Adrenal gland (tissue), 19 donors: ENCODE measurements at places on chromosomes 7 and 10.
A peak's percentile ranks its signal among the peaks of the same experiment; 100 is the strongest.

DNA sequence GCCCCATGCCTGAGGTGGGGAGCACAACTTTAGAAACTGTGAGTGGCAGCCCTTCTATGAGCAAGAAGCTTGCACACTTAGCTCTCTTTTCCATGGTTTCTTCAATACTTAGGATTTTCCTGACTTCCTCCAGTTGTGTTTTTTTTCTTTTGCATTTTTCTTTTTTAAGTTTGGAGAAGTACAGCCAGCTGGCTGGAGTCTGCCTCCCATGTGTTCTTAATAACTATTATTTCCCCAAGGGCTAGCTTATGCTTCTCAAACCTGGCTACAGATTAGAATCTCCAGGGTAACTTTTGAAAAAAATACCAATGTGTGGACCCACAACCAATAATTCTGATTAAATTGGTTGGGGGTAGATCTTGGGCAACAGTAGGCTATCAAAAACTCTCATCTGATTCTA is 37.4 kb upstream of the MEOX2 start:
- no peaks in the 10 kb centered on the region for H3K36me3 ChIP-seq
- no peak overlapping the region for H3K4me3 ChIP-seq
- no peak for DNase-seq
- no peak overlapping the region for H3K27ac ChIP-seq

DNA sequence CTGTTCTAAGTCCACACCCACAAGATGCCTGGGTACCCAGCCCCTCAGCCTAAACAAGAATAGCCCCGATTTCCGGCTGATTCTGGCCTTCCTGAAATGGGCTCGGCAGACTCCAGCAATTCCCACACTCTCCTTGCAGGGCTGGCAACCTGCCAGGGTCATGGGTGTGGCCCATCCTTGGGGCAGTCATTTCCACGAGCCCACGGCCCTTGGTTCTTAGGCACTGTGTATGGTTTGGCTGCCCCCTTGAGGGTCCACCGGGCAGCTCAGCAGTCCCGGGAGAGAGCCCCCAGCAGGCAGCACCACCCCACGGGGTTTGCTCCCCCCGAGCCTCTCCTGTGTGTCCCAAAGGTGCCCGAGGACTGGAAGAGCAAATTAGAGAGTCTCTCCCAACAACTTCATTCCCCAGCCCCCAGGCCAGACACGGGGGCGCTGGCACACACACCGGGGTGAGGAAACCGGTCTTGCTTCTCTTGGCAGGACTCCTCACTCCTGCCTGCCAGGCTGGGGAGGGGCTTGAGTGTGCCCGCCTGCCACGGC is 142.2 kb downstream of the EMX2 start:
- H3K27me3 ChIP-seq = no peaks in the 10 kb centered on the region
- H3K27ac ChIP-seq = no peak overlapping the region
- DNase-seq = no peak
- no peaks in the 10 kb centered on the region for H3K4me1 ChIP-seq
- no peaks in the 10 kb centered on the region for H3K36me3 ChIP-seq

DNA sequence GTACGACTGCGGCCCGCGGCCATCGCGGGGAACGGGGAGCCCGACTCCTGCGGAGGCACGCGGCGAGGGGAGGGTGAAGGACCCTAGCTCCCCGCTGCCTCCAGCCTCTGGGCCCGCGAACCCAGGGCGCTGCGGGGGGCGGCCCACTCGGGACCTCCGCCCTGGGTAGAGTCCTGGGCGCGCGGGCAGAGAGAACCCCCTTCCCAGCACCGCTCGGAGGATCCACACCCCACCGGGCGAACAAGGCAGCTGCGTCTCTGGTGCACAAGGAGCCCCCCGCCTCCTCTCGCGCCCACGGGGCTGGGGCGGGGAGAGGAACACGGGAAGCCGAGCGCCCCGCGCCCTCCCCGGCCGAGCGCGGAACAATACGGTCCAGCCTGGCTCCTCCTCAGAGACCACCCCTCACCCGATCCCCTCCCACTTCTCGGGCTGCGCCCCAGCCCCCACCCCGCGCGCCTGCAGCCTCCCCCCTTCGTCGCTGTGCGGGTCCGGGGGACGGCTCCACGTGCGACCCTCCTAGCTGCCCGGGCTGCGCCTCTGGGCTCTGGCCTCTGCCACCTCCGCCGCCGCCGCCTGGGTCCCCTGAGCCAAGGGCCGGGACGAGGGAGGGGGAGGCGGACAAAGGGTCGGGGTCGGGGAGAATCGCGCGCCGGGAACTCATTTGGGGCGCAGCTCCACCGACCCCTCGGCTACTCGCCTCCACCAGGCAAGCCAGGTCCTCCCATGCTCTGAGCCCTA is at the start of gene WDR86:
Gene WDR86, minus strand, starts transcription at position 372 of the 738 bp plus-strand sequence. CDS start 449 bp downstream, outside the sequence.
- no peak for DNase-seq
- H3K4me3 ChIP-seq = no peak within 1 kb of the TSS

GRCh38 chr10:127694580-127695193 is 42.3 kb upstream of the FOXI2 start:
- H3K4me3 ChIP-seq = no peak overlapping the region
- no peaks in the 10 kb centered on the region for H3K36me3 ChIP-seq
- H3K27ac ChIP-seq = no peak overlapping the region
- H3K4me1 ChIP-seq = no peaks in the 10 kb centered on the region

GRCh38 chr7:91537260-91538152 is 273.3 kb downstream of the FZD1 start:
- no peaks in the 10 kb centered on the region for H3K4me1 ChIP-seq
- DNase-seq = no peak
- H3K36me3 ChIP-seq = no peaks in the 10 kb centered on the region
- no peak overlapping the region for H3K27ac ChIP-seq
- H3K4me3 ChIP-seq = no peak overlapping the region
- H3K27me3 ChIP-seq = no peaks in the 10 kb centered on the region

DNA sequence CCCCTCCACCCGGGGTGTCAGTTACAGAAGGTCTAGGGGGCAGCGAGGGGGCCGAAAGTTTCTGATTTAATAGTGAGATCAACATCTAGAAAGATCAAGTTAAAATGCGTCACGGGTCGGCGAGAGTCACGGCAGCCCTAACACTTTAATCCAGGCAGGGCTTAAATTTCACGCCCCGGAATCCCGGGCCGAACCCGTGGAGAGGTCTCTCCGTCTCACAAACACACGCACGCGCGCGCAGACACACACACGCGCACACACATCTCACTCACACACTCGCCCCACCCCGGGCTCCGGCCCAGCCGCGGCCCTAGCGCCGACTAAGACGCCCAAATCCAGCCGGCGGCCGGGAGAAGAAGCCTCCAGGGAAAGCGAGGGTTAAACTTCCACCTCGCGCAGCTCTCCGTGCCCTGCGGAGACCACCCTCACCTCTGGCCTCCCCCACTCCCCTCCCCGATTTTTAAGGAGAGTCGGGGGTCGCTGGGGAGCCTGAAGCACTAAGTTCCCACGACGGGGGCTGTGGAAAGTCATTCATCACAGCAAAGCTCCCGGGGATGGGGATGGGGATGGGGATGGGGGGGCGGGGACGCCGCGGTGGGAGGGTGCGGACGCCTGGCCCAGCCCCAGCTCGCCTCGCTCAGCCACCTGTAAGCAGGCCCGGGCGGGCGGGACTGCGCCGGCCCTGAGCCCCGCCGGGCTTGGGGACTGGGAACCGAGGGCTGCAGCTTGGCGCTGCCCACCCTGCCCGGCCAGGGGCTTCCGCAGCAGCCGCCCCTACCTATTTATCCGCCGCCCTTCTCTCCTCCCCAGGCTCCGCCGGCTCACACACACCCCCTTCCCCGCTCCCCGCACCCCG is 1.6 kb downstream of the PDGFA start:
- DNase-seq = peak; percentile 57
- H3K36me3 ChIP-seq = no peaks in the 10 kb centered on the region
- peak overlapping the region; percentile 63 for H3K27ac ChIP-seq
- H3K27me3 ChIP-seq = peaks cover 26% of the 10 kb centered on the region

- no peak for DNase-seq
- no peaks in the 10 kb centered on the region for H3K4me1 ChIP-seq
- no peaks in the 10 kb centered on the region for H3K27me3 ChIP-seq
- H3K27ac ChIP-seq = no peak overlapping the region
Observed at GRCh38 chr10:60424971-60425370, 35.3 kb upstream of the ANK3 start.

DNA sequence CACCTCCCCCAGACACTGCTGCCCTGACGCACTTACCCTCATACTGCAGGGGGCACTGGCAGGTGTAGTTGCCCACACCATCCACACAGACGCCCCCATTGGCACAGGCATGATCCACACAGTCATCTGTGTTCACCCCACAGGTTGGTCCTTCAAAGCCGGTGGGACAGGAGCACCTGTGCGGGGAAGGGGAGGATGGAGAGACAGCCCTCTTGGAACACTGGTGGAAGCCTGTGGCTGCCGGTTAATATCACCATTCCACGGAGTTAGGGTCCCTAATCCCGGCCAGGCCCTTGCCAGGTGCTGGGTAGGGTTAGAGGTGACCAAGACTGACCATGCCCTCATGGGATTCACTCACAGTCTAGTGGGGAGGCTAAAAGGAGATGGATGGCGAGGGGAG is 171.8 kb downstream of the SLIT1 start:
- H3K27me3 ChIP-seq = no peaks in the 10 kb centered on the region
- no peak for DNase-seq
- no peak overlapping the region for H3K27ac ChIP-seq
- no peaks in the 10 kb centered on the region for H3K36me3 ChIP-seq
- H3K4me1 ChIP-seq = no peaks in the 10 kb centered on the region

DNA sequence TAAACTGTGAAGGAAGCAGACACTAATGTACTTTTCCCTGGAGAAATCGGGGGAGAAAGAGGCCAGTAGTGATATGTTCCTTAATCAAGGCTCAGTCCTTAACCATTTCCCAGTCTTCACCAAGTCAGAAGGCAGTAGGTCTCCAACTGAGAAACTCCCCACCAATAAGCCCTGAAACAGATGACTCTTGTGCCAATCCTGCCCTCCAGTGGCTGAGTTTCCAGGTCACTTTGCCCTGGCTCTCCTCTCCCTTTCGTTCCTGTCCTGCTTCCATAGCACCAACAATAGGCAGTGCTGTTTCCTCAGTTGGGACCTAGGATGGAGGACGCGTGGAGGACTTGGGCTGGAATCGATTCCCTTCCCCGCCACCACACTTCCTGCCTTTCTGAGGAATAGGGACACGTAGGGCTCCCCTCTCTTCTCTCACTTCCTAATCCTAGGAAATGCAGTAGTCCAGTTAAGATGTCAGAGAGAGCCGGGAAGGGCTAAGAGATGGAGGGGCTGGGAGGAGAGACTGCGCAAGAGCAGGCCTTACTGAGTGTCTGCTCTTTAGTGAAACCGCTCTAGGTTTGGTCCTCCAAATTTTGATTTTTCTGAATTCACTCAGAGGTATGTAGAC is 23.4 kb downstream of the ATOH7 start:
- no peaks in the 10 kb centered on the region for H3K27me3 ChIP-seq
- no peaks in the 10 kb centered on the region for H3K4me1 ChIP-seq
- no peaks in the 10 kb centered on the region for H3K36me3 ChIP-seq
- no peak overlapping the region for H3K27ac ChIP-seq
- DNase-seq = peak; percentile 76

DNA sequence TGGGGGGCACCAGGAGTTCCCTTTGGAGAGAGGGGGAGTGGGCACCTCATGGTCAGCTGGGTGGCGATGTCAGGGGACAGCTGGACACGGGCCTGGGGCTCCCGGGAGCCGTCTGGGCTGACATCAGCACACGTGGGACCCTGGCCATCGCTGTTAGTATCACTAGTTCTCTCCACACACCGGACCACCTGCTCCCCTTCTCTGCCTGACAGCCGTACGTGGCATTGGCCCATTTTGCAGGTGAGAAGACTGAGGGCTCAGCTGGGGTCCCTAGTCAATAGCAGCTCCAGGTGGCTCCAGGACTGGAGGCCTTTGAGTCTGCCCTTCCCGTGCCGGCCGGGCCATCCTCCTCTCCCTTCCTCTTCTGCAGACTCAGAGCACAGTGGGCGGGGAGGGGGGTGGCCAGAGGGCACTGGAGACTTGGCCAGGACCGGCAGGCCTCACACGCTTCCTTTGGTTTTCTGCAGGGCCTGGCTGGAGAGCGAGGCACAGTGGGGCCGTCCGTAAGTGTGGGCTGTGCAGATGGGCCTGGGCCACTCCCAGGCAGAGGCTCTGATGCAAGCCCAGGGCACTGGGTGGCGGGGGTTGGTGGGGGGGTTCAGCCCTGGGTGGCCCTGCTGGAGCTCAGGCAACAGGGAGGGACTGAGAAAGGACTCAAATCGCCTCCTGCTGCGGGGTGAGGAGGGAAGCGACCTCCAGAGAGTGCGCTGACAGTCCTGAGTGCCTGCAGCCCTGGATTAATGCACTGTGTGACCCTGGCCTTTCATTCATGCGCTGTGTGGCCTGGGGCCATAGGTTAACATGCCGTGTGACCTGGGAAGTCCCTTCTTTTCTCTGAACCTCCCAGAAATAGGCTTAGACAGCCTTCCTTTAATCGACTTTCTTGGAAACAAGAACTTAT is 78.2 kb downstream of the MYL10 start:
- DNase-seq = no peak
- H3K4me3 ChIP-seq = no peak overlapping the region
- no peaks in the 10 kb centered on the region for H3K4me1 ChIP-seq
- H3K36me3 ChIP-seq = no peaks in the 10 kb centered on the region
- H3K27me3 ChIP-seq = no peaks in the 10 kb centered on the region

DNA sequence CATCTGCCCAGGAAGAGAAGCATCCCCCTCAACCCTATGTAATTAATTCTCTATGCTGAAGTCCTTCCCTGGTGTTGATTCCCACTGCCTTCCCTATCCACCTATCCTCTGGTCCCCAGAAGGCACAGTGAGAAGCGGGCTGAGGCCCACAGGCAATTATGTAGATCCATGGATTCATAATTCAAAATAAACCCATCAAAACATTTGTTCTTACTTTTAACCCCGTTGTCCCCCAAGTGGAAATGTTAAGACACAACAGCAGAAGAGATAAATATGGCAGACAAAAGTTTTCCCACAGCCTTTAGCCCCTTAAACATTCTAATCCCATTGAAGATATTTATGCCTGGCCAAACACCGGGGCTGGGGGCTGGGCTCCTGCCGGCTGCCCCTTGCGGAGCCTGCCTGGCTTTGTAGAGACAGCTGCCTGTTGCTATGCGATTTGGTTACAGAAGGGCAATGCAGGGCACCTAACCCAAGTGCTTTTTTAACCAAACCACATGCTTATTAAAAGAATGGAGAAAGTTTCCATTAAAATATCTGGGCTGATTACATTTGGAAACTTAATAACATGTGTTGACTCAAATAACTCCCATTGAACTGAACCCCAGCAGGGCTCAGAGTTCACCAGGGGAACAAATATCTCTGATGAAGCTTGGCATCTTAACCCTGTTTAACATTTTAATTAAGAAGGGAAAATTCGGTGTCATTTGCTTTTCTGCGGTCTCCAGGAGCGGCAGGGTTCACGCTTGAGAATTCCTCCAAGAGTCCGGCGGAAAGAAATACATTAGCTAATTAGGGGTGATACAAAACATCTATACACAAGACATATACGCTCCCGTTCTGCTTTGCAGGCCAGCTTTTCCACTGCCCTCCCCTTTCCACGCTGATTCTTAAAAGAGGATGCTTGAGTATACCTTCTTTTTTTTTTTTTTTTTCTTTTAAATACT is 110.8 kb upstream of the FGFR2 start:
- no peak for DNase-seq
- no peaks in the 10 kb centered on the region for H3K36me3 ChIP-seq
- no peak overlapping the region for H3K4me3 ChIP-seq
- H3K27ac ChIP-seq = no peak overlapping the region

GRCh38 chr7:45670227-45670626 is 96.1 kb downstream of the ADCY1 start:
- H3K4me3 ChIP-seq = no peak overlapping the region
- DNase-seq = no peak
- H3K4me1 ChIP-seq = no peaks in the 10 kb centered on the region
- H3K27me3 ChIP-seq = no peaks in the 10 kb centered on the region
- H3K27ac ChIP-seq = no peak overlapping the region

- no peaks in the 10 kb centered on the region for H3K4me1 ChIP-seq
- no peak for DNase-seq
- no peaks in the 10 kb centered on the region for H3K27me3 ChIP-seq
- H3K27ac ChIP-seq = no peak overlapping the region
Observed at GRCh38 chr10:121131426-121132265, 280.5 kb downstream of the WDR11 start.
